ENCODE measurements at places on chromosomes 13 and 19. TPM values are rescaled to one million over a fixed set of nuclear protein-coding genes. Genes with fewer than 3 reads are reported as not detected.

Gene DAND5
- not detected for total RNA-seq

Gene MAST1
- 0.44 TPM for total RNA-seq

Gene ZNF737
- 2.0 TPM for total RNA-seq

Gene SLITRK1
- not detected for total RNA-seq

GRCh38 chr13:102097708-102098107 lies 304.1 kb downstream of the FGF14 start:
- H3K27me3 ChIP-seq, result no peaks in the 10 kb centered on the region
- no peaks in the 10 kb centered on the region for H3K4me1 ChIP-seq
- H3K4me3 ChIP-seq, result no peak overlapping the region
- no peak for DNase-seq

DNA sequence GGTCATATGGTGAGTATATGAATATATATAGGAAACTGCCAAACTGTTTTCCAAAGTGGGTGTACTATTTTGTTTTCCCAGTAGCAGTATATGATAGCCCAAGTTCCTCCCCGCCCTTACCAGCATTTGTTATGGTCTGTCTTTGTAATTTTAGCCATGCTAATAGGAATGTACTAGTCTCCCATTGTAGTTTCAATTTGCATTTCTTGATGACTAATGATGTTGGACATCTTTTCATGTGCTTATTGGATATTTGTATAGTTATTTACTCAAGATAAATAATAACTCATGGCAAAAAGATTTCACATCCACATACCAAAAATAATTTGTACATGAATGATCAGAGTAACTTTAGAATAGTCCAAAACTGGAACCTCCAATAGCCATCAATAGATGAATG lies 75.3 kb upstream of the SERP2 start:
- H3K4me3 ChIP-seq, result no peak overlapping the region
- peaks cover 12% of the 10 kb centered on the region for H3K4me1 ChIP-seq
- H3K27me3 ChIP-seq, result no peaks in the 10 kb centered on the region
- H3K36me3 ChIP-seq, result no peaks in the 10 kb centered on the region
- no peak for DNase-seq
- H3K27ac ChIP-seq, result no peak overlapping the region

DNA sequence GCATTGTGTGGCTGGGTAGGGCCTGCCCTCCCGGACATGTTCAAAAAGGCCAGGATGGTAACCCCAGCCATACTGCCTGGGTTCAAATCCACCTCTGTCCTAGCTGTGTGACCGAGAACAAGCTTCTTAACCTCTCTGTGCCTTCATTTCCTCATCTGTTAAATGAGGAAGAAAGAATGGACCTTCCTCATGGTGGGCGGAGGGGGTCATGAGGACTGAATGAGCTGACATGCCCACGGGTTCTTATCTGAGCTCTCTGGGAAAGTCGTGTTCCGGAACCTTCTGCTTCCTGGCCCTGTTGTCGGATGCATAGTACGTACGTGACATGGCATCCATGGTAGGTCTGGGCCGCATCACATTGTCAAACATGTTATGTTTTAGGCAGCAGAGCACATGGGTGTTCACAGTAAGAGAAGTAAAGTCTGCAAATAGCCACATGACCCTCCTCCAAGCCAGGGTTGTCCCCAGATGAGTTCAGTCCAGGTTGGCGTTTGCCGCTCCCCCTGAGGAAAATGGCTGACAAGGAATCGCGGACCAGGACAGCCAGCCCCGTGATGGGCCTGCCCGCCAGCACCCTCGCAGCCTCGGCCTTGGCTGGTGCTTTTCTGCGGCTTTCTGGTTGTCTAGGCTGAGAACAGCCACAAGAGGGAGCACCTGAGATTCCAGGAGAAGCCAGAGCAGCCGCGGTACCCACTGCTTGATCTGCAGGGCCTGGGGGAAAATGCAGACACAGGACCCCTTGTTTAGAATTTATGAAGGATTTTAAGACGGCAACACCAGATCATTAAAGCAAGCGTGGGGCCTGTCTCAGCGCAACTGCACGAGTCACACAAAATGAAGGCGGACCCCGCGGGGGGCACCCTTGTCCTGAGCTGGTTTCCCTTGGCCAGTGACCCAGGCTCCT lies 2.4 kb upstream of the NTN5 start:
- no peaks in the 10 kb centered on the region for H3K36me3 ChIP-seq
- peak overlapping the region; percentile 8 for H3K27ac ChIP-seq
- peak; percentile 79 for DNase-seq
- no peak overlapping the region for H3K4me3 ChIP-seq

DNA sequence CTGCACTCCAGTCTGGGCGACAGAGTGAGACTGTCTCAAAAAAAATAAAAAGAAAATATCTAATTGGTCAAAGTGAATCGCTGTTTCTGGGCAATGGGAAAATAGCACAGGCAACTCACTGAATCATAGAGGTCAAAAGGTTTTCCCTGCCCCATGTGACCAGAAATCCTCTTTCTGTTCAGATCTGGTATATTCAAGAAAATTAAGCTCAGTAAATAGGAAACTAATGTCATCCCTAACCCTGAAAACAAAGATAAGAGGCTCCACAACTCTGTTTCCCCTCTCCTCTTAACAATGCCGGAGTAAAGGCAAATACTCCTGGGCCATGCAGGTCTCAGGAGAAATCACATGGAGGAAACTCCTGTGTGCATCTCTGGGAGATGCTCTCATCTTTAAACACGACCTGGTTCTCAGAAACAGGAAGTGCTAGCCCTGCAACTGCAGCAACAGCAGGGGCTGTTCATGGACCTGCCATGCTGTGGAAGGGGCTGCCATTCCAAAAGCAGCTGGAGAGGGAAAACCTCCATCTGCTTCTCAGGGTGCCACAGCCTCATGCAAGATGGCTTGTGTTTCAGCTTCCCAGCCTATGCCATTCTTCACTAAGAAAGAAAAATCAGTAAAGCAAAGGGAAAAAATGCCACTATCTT lies 47.5 kb upstream of the SLC7A9 start:
- H3K4me3 ChIP-seq, result no peak overlapping the region
- DNase-seq, result no peak
- no peaks in the 10 kb centered on the region for H3K27me3 ChIP-seq
- no peaks in the 10 kb centered on the region for H3K4me1 ChIP-seq

- H3K4me3 ChIP-seq, result peak overlapping the region; percentile 68
- H3K4me1 ChIP-seq, result no peaks in the 10 kb centered on the region
- DNase-seq, result peak; percentile 63
- H3K27me3 ChIP-seq, result no peaks in the 10 kb centered on the region
- H3K27ac ChIP-seq, result peak overlapping the region; percentile 51
Observed at GRCh38 chr19:56142087-56142787, 1.1 kb downstream of the ZNF444 start.

DNA sequence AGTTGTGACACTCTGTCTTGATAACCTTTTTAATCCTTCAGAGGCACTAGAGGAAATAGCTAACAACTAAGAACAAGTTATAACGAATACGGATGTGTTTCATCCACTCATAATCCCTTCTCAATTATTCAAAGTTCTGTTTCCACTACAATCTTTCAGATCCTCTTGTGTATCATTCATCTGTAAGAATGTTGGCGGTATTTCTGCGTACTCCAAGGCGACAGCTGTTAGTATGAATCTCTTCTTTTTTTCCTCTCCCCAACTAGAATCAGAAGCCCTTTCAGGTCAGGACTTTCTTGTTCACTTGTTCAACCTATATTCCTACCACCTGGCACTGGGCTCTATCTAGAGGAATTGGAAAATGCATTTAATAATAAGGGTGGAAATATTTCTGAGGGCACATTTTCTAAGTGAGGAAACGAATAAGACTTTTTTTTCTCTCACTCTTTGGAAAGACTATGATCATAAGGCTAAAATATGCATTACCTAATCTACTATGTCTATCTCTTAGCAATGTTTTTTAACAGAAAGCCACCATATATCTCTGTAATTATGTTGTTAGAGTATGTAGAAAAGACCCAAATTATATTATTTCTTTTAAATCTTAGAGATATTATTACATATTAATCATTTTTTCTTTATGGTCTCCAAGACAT lies 492.9 kb downstream of the PCDH20 start:
- H3K4me3 ChIP-seq, result no peak overlapping the region
- H3K27me3 ChIP-seq, result no peaks in the 10 kb centered on the region
- no peaks in the 10 kb centered on the region for H3K36me3 ChIP-seq
- H3K27ac ChIP-seq, result no peak overlapping the region
- no peak for DNase-seq
- H3K4me1 ChIP-seq, result no peaks in the 10 kb centered on the region

- no peak overlapping the region for H3K4me3 ChIP-seq
- H3K36me3 ChIP-seq, result no peaks in the 10 kb centered on the region
- H3K27me3 ChIP-seq, result no peaks in the 10 kb centered on the region
- no peak overlapping the region for H3K27ac ChIP-seq
- H3K4me1 ChIP-seq, result no peaks in the 10 kb centered on the region
Observed at GRCh38 chr13:34469196-34469986, 472.7 kb upstream of the NBEA start.

- H3K36me3 ChIP-seq, result no peaks in the 10 kb centered on the region
- H3K27me3 ChIP-seq, result no peaks in the 10 kb centered on the region
- H3K4me1 ChIP-seq, result no peaks in the 10 kb centered on the region
- no peak overlapping the region for H3K27ac ChIP-seq
Observed at GRCh38 chr13:40251343-40252032, 415.0 kb downstream of the FOXO1 start.

DNA sequence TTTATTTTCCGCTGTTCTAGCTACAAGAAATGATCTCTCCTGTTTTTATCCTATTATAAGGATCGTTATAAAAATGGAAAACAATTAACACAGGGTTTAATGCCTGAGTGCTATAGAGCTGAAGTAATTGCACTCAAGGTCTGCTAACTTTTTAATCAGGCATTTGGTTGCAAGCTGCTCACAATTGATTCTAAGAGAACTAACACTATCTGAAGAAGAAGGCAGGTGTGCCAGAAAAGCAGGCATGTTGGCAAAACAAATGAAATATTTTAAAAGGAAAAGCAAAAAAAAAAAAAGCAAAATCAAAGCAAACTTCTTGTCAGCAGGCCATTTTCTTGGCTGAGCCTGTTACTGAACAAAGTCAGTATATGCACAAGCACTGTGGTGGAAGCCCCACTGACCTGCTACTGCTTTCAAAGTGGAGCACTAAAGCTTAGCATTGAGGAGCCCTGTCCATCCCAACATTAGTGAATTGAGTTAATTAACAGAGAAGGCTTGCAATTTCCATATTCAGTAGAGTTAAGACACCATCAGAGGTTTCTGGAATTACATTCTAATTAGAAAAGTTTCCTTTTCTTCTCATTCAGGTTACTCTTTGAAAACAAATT lies 574.2 kb downstream of the PCDH9 start:
- no peaks in the 10 kb centered on the region for H3K36me3 ChIP-seq
- H3K4me3 ChIP-seq, result no peak overlapping the region
- H3K27me3 ChIP-seq, result no peaks in the 10 kb centered on the region
- no peak overlapping the region for H3K27ac ChIP-seq

DNA sequence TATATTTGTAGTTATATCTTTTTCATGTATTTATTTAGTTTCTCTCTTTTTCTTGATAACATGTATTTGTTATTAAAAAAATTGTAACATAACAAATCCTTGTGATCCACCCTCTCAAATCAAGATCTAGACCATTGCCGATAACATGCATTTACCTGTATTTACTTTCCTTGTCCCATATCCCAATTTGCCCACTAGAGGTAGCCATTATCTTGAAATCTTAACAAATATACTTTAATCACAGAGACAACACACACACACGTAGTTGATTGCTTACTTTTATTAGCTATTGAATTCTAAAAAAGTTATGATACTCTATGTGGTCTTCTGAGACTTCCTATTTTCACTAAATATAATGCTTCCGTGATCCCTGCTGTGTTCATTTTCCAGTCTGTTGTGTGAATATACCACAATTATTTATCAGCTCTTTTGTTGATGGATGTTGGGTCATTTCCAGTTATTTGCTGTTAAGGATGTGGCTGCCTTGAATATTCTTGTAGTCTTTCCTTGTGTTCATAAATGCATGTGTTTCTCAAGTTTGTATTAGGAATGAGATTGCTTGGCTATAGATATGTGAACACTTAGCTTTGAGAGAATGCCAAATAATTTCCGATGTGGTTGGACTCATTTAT lies 31.3 kb upstream of the ZMYM2 start:
- H3K27me3 ChIP-seq, result no peaks in the 10 kb centered on the region
- DNase-seq, result no peak

GRCh38 chr13:89740994-89741685 lies 1606.3 kb upstream of the MIR17HG start:
- H3K4me3 ChIP-seq, result no peak overlapping the region
- DNase-seq, result no peak
- no peaks in the 10 kb centered on the region for H3K4me1 ChIP-seq
- H3K27me3 ChIP-seq, result no peaks in the 10 kb centered on the region

All from right lobe of liver (tissue), 6 donors.